Activated gamma-delta T cell (primary cell): ENCODE measurements at places on chromosomes 2 and 18.

GRCh38 chr2:233165543-233165894 lies 86.0 kb upstream of the ATG16L1 start:
- DNase-seq, result no peak

DNA sequence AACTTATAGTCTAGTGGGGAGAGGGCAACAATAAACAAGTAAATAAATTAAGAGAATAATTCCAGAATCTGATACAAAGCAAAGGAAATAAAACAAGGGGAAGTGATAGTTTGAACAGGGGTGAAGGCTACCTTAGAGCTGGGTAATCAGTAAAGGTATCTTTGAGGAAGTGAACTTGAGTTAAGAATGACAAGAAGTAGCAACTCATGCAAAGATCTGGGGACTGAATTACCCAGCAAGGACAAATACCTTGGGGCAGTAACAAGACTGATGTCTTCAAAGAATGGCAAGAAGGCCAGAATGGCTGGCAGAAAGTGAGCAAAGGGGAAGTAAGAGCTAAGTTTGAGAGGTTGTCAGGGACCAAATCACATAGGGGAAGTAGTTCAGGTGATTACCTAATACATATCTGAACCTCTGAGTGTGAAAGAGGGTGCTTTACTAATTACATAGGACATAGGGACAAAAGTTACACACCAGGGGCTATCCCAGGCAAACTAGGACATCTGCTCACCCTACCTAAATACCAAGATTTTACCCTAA lies 244.6 kb upstream of the HNRNPA3 start:
- no peak for DNase-seq

DNA sequence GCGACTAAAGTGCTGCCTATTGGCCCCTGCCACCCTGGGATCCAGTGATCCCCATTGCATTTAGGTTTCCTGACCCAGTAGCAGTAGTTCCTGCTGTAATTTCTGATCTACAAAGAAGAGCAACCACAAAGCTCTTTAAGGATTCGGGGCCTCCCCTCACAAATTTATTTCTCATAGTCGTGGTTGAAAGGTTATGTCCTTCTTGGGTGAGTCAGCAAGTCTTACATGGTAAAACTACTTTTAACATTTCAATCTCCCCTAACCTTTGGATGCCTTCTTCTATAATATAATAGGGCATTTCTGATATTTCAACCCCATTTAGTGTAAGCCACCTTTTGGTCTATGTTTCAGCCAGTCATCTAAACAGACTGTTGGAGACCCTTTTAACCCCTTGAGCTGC lies 14.9 kb downstream of the PIKFYVE start:
- no peak for DNase-seq

DNA sequence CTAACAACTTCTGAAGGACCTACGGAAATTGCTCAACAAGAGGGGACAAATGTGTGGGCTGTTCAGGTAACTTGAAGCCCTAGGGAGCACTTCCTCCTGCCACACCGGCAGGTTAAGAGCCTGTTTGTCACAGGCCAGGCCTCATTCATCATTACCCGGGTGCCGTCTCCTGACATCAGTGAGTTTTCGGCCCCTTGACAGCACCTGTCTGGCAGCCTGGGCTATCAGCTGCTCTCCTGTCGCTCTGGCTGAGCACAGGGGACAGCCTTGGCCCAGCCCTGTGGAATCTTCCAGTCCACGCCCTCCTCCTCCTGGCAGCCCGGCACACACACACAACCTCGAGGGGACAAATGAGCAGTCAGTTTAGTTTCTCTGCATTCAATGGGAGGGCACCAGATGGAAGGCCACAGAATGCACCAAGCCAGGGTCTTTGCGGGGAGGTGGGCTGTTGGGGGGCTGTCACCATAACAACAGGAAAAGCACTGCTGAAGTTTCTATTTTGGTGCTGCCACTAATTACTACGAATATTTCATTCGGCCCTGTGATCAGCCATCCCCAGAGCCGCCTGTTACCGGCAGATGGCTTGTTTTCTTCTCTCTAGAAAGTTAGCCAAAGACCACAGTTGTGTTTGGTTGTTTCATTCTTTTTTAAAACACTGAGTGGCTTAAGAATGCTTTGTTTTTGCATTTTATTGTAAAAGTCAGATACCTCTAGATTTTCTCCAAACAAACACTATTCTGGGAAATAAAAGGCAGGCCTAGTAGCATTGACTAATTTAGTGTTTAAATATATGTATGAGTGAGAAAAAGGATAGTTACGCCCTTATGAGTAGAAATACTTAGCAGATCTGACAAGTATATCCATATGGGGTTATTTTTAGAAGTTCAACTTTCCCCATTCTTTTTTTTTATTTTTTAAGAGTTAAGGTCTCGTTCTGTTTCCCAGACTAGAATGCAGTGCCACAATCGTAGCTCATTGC lies 189.9 kb upstream of the NDUFV2 start:
- DNase-seq, result no peak

- no peak for DNase-seq
Observed at GRCh38 chr18:14978962-14979535, 231.1 kb downstream of the ANKRD30B start.

DNA sequence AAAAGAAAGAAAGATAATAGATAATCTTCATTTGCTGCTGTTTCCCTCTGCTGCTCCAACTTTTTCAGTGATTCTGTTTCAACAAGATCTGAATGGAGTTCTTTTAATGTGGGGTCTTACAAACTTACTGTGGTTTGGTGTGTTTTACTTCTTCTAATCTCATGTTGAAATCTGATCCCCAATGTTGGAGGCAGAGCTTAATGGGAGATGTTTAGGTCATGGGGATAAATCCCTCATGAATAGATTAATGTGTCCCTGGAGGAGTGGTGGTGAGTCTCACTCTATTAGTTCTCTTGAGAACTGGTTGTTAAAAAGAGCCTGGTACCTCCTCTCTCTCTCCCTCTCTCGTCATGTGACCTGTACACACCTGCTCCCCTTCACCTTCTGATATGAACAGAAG lies 442.4 kb downstream of the EPHA4 start:
- no peak for DNase-seq

- no peak for DNase-seq
Observed at GRCh38 chr2:37781028-37781427, 109.6 kb upstream of the CDC42EP3 start.

- no peak for DNase-seq
Observed at GRCh38 chr18:63207143-63207790, 112.3 kb downstream of the BCL2 start.

- DNase-seq, result no peak
Observed at GRCh38 chr18:58027341-58027740, 16.7 kb upstream of the NEDD4L start.

DNA sequence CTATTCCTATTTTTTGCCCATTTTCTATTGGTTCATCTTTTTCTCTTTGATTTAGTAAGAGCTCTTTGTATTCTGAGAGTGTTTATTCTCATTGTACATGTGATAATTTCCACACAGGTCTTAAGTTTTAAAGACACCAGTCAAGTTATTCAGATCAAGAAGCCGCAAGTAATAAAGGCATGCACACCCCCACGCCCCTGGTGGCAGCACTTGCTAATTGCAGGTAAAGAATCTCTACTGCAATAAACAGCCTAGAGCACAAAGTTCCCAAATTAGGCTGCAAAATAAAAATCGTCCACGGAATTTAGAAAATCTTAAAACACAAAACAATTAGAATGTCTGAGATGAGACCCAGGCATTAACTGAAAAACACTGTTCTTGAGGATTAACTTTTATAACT lies 45.2 kb downstream of the ST3GAL5 start:
- no peak for DNase-seq

GRCh38 chr2:121291251-121291580 lies 6.2 kb upstream of the TFCP2L1 start:
- DNase-seq, result no peak
